ENCODE measurements at places on chromosomes 7 and 10.

DNA sequence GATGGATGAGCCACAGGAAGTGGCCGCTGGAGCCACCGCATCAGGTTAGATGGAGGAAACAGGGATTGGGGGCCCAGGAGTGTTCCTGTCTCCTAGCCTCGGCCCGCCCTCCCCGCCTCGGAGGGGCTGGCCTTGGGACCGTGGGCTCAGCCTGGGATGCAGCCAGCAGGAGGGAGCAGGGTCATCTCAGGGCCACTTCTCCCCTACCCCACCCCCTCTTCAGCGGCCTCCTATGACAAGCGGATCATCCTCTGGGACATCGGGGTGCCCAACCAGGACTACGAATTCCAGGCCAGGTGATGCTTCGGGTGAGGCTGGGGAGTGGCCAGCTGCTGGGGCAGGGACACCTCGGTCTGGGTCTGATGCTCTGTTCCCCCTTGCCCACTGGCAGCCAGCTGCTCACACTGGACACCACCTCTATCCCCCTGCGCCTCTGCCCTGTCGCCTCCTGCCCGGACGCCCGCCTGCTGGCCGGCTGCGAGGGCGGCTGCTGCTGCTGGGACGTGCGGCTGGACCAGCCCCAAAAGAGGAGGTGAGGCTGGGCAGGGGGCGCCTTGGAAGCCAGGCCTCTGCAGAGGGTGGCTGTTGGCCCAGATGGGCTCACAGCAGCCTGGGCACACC lies 4.7 kb downstream of the LRWD1 start:
- no peak for DNase-seq

DNA sequence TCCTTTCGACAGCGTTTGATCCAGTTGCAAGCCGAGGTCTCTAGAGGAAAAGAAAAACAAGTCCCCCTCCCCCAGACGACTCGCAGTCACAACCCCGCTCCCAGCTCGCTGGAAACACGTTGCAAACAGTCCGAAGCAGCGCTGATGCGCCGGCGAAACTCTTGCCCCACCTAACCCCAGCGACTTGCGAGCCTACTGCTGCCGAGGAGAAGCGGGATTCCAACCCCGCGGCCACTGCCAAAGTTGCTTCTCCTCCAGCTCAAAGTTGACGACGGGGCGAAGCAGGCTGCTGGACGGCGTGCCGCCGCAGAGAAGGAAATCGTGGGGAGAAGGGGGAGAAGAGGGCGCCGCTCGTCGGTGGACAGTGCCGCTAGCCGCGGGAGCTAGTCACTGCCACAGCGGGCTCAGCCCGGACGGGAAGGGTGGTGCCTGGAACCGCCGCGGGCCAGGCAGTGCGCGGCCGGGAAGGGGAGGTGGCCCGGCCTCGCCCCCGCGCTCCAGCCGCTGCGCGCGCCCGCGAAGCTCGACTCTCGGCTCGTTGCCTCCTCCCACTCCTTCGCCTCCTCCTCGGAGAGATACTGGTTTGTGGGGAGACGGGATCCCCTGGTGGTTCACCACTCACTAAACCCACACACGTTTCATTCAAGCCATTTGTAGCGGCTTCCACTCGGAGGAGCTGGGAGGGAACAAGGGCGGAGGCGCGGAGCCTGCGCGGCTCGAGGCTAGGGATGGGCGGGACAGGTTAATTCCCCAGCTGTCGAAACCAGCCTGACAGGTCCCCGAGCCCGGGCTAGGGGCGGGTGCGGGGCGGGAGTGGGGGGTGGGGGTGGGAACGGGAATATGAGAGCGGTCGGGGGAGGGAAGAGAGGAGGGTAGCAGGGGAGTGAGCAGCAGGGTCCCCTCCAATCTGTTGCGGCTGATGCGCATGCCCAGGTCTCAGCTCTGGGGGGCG lies at the start of gene GPR37:
TSS of gene GPR37 (minus strand) at position 392 of the 952 bp plus-strand sequence. CDS start 816 bp downstream, outside the sequence.
- peak; percentile 67 for DNase-seq

- peak; percentile 58 for DNase-seq
Measured at GRCh38 chr10:43594944-43595589, 11.2 kb upstream of the ZNF485 start.

DNA sequence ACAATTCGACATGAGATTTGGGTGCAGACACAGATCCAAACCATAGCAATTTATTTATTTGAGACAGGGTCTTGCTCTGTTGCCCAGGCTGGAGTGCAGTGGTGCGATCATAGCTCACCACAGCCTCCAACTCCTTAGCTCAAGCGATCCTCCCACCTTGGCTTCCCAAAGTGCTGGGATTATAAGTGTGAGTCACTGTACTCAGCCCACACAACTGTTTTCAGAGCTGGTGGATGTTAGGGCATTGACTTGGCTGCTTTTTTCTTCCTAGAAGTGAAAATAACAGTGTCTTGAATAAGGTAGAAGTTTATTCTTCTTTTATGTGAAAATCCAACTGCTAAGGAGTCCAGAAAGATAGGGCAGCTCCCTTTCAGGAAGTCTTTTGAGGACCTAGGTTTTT lies 132.1 kb downstream of the CCDC3 start:
- no peak for DNase-seq

- DNase-seq = no peak
Measured at GRCh38 chr7:69457595-69458504, 140.4 kb upstream of the AUTS2 start.

DNA sequence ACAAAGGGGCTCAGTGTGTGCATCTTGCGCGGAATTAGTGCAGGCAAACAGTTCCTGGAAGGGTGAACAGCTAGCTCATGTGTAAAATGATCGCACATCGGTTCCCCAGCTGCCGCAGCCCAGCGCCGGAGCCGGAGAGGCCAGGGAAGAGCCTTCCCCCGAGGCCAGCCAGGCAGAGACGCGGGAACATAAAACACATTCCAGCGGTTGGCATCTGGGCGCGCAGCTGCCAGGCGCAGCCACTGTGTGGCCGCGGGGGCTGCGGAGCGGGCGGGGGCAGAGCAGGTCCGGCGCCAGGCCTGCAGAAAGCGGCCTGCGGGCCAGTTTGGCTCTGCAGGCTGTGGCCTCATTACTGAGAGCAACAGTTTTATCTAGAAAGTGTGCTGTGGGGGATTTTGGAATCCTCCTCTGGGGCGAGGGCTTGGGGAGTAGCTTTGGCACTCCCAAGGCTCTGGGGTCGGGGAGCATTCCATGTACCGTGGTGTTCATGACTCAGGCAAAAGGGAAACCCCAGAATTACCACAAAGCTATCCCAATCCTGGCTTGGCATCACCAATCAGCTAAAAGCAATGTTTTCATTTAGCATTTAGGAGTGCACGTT lies 74.3 kb downstream of the SAMD9 start:
- no peak for DNase-seq

- no peak for DNase-seq
Measured at GRCh38 chr7:78673272-78673671, 780.2 kb downstream of the MAGI2 start.

- DNase-seq = no peak
Measured at GRCh38 chr7:18754766-18755165, 259.2 kb downstream of the HDAC9 start.

DNA sequence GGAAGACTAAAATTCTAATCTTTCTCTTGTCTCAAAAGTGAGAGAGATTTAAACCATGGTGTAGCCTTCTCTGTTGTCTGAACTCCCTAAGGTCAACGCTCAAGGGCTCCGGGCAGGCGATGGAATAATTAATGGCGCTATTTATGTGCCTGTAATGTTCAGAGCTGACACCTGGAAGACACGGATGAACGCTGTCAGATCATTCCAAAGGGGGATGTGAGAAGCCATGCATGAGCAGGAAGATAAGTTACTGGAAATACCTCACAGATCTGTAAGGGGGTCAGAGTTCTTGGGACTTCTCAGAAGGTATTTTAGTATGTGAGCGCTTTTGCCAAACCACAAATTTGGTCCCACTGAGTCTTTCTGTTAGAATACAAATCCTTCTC lies 73.3 kb upstream of the MTPN start:
- no peak for DNase-seq

- DNase-seq = no peak
Measured at GRCh38 chr7:158572000-158572828, 15.4 kb downstream of the PTPRN2 start.

DNA sequence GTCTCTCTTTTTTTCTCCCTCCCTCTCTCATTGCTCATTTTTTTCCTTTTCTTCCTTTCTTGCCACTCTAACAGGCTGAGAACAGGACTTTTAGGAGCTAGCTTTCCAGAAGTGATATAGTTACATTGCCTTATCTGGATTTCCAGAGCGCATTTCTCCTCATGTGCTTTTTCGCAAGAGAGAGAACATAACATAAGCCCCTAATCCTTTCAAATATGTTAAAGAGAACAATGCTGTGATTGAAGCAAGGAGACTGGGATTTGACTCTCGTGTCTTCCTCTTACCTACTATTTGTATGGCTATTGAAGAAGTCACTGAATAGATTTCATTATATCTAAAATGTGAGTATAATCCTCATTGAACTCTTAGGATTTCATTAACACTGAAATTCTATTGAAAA lies 101.2 kb upstream of the PRPS1L1 start:
- DNase-seq = no peak

- DNase-seq = no peak
Measured at GRCh38 chr7:33649476-33650441, 255.6 kb upstream of the BMPER start.

DNA sequence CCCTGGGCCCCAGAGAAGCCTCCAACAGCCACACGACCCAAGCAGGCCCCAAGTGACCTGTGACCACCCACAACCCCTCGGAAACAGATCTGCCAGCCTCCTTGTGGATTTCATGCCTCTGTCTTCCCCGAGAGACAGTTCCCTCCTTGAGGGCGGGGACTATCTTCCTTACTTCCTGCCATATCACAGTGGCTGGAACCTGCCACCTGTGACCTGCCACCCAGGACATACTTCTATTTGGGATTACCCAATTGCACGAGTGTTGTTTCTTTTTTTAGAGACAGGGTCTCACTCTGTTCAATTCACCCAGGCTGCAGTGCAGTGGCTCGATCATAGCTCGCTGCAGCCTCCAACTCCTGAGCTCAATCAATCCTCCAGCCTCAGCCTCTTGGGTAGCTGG lies 25.9 kb downstream of the TNRC18 start:
- no peak for DNase-seq

DNA sequence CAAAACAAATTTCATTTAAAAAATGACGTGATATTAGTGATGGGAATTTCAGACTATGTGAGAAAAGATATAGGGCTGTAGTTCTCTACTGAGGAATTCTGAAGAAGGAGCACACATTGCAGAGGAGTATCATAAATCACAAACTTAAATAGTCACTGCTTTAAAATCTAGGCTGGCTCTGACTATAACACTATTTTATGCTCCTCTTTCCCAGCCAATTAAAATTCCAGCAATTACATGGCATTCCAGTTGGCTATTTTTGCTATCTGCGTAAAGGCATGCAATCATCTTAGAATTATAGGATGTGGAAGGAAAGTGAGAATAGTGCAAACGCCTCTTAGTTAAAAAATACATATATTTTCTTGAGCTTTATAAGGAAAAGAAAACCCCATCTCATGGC lies 123.1 kb downstream of the GNAI1 start:
- DNase-seq = no peak

- no peak for DNase-seq
Measured at GRCh38 chr7:103686763-103687162, 240.8 kb upstream of the SLC26A5 start.

DNA sequence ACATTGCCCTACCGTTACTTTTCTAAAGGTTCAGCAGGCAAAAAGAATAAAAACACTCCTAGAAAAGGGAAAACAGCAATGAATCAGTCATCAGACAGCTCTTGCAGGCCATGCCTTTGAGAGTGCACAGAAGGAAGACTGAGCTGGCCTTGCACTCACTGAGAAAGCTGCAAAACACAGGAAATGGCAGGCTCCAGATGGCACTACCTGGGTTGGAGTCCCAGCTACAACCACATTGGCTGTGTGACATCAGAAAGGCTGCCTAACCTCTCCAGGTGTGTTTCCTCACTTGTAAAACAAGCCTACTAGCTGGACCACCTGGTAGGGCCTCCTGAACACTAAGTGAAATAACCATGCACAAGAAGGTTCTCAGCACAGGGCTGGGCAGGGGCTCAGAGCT lies 113.7 kb downstream of the SFMBT2 start:
- DNase-seq = no peak

- peak; percentile 76 for DNase-seq
Measured at GRCh38 chr10:8242295-8242872, 187.9 kb downstream of the GATA3 start.

GRCh38 chr7:119758254-119758653 lies 514.7 kb upstream of the KCND2 start:
- DNase-seq = no peak

GRCh38 chr10:33986016-33986415 lies 651.5 kb upstream of the NRP1 start:
- DNase-seq = no peak

- no peak for DNase-seq
Measured at GRCh38 chr10:68163735-68164134, 54.4 kb downstream of the MYPN start.

GRCh38 chr10:32095116-32095733 lies 39.0 kb upstream of the KIF5B start:
- DNase-seq = no peak

DNA sequence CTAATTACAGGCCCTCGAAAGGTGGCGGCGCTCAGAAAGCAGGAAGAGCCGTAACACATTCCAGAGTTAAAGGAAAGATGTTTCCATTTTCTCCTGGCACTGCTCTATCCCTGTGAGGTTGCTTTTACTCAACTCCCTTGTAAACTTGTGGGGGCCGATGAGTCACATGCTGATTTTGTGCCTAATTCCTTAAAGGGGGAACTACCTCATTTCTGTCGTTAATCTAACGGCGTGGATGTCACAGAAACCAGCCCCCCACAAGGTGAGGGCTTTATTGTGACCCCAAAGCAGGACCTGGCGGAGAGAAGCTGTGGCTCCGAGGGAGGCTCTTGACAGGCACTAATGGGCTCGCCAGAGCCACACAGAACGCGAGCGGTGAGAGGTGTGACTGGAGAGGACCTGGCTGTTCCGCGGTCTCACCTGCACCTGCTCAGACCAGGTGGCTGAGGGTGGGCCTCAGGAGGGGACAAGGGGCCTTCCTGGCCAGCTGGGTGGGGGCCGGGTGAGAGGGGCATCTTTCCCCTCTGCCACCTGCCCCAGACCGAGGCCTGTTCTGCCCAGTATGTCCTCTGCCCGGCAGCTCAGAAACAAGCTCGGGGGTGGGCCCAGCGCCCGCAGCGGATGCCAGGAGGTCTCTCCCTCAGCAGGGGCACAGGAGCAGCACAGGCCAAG lies 50.9 kb downstream of the CALML3 start:
- no peak for DNase-seq

DNA sequence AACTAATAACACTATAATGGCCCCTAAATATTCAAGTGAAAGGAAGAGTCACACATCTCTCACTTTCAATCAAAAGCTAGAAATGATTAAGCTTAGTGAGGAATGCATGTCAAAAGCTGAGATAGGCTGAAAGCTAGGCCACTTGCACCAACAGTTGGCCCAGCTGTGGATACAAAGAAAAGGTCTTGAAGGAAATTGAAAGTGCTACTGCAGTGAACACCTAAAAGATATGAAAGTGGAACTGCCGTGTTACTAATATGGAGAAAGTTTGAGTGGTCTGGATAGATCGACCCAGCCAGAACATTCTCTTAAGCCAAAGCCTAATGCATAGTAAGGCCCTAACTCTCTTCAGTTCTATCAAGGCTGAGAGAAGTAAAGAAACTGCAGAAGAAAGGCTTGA lies 12.1 kb upstream of the SNX13 start:
- DNase-seq = no peak

GRCh38 chr10:80015911-80016830 lies 62.3 kb upstream of the TMEM254 start:
- DNase-seq = no peak

- DNase-seq = no peak
Measured at GRCh38 chr7:101436857-101437576, 74.3 kb downstream of the COL26A1 start.

- DNase-seq = no peak
Measured at GRCh38 chr7:24318326-24318725, 34.3 kb downstream of the NPY start.

GRCh38 chr7:158401295-158401694 lies 186.3 kb downstream of the PTPRN2 start:
- no peak for DNase-seq

- no peak for DNase-seq
Measured at GRCh38 chr7:153389261-153389660, 629.7 kb downstream of the ACTR3B start.
